ENCODE measurements at places on chromosomes 2 and 18.

DNA sequence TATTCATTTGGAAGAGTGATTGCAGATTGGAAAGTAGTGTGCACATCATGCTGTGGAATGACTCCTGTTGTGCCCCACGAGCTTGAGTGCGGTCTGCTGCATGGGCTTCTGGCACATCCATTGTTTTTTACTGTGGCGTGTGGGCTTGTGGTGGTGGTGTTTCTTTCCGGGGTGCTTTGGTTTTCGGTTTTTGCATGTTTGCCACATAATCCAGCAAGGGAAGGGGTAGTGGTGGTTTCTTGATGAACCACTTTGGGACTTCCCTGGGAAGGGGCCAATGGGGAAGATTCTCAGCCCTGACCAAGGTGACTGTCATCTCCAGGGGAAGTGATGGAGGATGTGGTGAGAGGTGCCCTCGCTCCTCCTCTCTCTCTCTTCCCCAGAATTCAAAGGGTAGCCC, 57.0 kb downstream of the COA5 start:
- no peak for DNase-seq

DNA sequence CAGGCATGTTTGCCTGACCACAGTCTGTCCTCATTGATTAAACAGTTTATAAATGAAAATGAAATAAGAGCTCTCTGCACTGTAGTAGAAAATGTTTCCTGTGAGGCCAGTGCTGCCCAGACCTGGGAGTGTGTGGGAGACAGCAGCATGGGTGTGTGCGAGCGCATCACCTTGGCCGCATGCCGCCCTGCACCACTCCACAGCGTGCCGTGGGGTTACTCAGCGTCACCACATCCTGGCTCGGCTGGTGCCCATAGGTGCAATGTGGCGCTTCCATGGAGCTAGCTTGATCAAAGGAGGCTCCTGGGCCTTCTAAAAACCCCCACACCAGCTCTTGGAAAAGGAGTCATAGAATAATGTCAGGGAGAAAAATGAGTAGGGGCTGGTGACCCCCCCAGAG, 76.0 kb upstream of the EPC2 start:
- DNase-seq, result no peak

DNA sequence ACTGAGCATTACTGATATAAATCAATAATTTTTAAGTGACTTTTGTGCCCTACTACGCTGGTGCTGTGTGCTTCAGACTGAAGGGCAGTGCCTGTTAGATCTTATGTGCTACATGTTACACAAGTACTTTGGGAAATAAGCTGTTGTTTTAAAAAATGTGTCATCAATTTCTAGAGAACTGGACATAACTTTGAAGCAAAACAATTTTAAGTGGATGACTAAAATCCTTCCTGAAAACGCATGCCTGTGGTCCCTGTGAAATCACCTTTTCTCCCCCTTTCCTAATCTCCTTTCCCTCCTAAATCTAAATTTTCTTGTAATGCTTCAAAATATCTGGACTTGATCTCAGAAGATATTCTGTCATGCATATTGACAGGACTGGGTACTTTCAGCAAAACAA, 7.1 kb upstream of the IL1RL1 start:
- no peak for DNase-seq

- DNase-seq, result no peak
These were observed 107.6 kb downstream of the AP1S3 start for GRCh38 chr2:223729781-223730180.

DNA sequence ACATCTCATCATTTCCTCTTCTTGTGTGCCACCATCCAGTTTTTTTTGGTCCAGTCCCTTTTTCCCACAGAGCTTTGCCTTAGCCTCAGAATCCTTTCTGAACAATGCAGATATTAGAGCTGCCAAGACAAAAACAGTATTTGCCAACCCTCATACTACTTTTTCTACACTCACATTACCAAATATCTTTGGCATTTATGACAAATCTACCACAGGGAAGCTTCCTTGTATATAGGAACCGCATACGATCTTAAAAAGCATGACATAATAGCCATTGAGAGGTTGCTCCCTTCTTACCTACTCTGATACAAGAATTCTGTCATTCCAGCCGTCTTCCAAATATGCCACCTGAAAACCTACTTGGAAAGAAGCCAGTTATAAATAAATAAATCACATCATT, 9.4 kb downstream of the ZNF24 start:
- no peak for DNase-seq

- no peak for DNase-seq
These were observed 596.6 kb downstream of the XIRP2 start for GRCh38 chr2:167484875-167485274.

DNA sequence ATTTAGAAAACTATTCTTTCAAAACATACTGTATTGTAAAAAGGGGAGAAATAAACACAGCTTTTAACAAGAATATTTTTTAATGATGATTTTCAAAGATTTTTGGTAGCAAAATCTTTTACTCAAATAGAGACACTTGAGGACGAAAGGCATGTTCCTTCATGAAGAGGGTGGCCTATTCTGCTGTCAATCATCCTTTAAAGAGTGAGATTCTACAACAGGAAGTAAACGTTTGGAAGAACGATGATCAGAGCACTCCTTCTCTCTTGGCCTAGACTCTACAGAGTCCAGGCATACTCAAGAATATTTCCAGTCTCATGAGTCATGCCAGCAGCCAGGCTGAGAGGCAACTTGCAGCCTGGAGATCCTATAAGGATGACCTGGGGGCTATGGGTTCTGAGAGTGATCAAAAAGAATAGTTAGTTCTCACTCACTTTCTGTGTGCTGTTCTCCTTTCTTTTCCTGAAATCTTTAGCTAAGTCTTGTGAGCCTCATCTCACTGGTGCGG, 62.4 kb upstream of the TCF4 start:
- no peak for DNase-seq

DNA sequence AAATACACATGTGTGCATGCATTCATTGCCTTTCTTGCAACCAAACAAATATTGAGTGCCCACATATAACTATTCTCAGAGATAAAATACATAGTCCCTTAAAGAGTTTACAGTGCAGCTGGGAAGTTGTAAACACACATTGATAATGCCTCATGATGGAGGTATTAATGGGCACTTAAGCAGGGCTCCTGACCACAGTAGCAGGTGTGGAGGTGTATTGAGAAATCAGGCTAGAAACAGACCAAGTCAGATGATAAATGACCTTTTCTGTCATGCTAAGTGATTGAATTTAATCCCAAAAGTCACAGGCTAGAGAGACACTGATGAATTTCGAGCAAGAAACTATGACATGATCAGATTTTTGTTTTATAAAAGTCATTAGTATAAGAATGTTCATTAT, 157.7 kb downstream of the ZNF385B start:
- no peak for DNase-seq

DNA sequence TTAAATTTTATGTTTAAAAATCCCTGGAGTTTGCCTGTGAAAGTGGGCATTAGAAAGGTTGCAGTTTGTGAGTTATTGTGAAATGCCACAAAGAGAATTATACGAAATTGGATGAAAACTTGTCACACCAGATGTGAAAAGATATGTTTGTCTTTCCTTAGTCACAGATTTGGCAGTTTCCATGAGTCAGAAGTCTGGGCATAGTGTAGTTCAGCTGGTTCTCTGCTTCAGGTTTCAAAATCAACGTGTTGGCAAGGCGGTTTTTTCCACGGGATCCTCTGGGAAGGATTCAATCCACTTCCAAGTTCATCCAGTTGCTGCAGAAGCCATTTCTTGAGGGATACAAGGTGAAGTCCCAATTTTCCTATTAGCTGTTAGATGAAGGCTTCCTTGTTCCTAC, 658.0 kb upstream of the CDH2 start:
- DNase-seq, result no peak

DNA sequence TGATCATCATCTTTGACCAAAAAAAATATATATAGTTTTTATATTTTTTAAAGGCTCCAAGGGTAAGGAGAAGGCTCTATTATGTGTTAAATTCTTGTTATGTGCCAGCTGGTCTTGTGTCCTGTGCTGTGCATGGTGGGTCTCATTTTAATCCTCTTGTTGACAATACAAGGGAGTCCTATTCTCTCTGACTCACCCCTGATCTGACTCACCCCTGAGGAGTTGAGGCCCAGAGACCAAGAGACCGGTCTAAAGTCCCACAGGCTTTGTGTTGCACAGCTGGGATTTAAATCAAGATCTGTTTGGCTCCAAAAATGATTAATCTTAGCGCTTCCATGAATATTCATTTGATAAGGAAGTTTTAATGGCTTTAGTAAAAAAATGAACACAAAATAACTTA, 25.7 kb downstream of the MC2R start:
- no peak for DNase-seq

DNA sequence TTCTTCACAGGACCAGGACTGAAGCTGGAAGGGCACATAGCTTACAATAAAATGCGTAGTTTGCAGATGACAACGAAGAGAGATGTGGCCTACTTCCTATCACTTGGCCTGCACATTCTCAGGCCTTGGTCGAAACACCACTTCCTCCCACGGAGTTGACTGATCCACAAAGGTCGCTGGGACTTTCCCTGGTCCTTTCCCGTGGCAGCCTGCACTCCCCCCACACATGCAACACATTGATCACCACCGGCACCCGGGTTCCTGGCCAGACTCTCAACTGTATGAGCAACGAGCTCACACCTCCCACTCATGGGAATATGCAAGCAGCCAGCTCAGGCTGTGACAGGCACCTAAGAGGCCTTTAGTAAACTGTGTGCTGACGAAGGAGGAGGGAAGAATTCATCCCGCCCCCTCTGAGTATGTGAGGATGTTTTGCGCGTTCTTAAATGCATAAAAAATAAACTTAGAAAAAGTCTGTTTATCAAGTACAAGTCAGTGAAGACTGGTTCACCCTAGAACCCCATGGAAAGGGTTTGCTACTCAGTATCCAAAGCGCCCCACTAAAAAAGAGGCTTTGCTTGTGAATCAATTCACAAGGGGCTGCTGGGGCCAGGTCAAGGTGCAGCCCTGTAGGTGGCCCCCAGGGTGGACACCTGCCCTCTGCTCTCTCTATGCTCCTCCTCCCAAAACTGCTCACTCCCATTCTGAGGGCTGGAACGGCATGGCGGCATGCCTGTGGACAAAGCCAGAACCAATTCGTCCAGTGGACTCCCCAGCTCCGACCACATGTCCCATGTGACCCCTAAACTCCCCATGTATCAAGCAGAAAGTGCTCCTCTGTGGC, 154.3 kb downstream of the EIPR1 start:
- DNase-seq, result no peak

DNA sequence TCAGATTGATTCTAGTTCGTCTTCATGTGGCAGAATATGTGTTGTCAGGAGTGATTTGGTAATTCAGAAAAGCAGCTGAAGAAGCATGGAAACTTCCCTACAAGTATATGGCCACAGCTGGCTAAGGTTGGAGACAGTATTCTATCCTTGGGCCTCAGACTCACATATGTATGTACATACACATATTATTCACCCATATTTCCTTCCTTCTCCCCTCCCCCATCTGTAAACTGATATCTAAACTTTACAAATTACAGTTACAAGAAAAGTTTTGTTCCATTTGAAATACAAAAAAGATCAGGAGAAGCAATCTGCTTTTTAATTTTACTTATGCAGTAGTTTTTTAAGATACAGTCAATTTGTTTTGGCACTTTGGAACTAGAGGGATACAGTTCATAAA, 3.1 kb downstream of the SP3 start:
- no peak for DNase-seq

DNA sequence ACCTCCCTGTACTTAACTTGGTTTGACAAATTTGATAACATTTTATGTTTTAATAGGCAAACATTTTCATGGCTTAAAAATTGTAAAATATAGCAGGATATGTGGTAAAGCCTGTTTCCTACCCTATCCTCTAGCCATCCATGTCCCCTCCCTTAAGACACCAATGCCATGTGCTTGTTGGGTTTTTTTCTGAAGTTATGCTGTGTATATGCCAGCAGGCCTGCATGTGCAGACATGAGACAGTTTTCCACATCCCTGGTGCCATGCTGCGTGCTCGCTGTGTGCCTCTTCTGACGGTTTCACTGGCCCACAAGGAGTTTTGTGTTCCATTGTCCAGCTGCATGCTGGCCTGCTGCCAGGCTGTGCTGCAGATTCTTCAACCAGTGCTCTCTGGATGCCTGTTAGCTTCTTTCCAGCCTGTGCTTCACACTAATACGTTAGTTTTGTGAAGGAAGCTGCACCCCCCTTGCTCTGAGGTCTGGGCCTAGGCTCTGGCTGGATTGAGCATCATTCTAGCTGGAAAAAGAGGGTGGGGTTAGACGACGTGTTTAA, 16.9 kb downstream of the INPP4A start:
- DNase-seq, result no peak

DNA sequence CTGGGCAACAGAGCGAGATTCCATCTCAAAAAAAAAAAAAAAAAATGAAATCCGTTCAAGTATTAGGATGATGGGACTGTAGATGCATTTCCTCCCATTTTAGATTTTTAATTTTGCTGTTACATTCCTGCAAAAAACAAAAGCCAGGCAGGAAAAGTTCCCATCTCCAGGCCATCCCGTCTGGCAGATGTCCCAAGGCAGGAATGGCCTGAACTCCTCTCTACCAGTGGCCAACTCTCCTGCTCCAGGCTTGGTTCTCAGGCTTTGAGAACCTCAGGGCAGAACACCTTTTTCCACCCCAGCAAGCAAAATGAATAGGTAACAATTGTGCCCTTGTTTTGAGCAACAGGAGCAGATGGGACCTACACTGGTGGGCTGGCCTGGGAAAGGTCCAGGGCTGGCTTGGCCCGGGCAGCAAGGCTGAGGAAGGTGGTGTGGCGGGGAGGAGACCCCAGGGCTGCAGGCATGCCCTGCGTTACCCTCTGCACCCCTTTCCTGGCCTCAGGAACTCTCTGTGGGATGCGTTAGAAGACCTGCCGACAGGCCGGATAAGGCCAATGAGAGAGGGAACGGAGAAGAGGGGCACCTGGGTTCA, 86.0 kb downstream of the FAM210A start:
- DNase-seq, result no peak

DNA sequence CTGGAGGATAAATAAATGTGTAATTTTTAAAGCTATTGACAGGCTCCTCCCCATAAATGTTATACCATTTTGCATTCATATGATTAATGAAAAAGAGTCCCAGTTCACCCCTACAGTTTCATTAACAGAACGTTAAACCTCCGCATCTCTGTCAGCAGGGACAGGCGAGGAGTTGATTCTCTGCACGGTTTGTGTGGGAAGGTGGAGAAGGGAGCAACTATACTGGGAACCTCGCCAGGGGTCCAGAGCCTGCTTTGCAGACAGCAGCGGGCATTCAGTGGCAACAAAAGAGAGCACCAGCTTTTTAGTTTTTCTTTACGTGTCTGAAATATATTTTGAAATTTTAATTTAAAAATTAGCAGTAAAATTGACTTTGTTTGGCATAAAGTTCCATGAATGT, 101.4 kb downstream of the FARSB start:
- no peak for DNase-seq

GRCh38 chr2:220936641-220937197, 635.4 kb downstream of the EPHA4 start:
- DNase-seq, result no peak

DNA sequence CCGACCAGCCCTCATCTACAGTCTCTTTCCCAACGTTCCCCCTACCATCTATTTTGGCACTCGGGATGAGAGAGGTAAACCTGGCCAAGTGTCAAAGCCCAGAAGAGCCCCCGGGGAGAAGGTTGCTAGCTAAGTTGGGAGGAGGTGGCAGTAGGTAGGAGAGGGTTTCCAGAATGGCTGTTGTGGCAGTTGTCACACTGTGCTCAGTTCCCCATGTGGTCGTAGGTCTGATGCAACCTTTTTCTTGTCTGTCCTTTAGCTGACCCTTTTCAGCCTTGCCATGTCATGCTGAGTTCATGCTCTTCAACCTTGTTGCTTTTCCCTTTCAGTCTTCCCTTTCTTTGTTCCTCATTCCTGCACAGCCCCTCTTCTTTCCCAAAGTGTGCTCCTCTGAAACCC, 34.5 kb downstream of the TTLL4 start:
- DNase-seq, result no peak
